ENCODE measurements at places on chromosomes 2 and 18.

DNA sequence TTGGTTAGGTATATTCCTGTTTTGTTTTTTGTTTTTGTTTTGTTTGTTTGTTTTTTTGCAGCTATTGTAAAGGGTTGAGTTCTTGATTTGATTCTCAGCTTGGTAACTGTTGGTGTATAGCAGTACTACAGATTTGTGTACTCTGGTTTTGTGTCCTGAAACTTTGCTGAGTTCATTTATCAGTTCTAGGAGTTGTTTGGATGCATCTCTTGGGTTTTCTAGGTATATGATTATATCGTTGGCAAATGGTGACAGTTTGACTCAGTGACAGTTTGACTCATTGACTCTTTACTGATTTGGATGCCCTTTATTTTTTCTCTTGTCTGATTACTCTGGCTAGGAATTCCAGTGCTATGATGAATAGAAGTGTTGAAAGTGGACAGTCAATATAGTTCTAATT, 53.7 kb downstream of the APLF start:
- DNase-seq, result peak; percentile 66

GRCh38 chr2:215711471-215712034, 275.7 kb upstream of the FN1 start:
- no peak for DNase-seq

DNA sequence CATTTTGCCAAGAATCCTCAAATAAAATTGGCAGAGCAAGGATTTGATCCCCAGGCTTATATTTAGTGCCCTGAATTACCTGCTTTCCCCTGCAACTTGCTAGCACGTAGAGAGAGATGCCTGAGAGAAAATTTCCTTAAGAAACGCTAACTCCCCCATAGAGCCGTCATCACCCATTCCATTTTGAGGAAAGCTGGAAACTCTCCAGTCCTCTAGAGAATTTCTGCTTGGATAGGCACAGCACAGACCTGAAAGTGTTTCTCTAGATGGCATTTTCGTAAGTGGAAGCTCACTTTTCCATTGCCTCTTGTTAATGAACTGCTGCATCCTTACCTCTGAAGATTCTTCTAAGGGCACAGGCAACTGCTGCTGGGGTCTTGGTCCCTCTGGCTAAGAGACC, 277.8 kb upstream of the SIX2 start:
- DNase-seq, result no peak

- no peak for DNase-seq
Observed at GRCh38 chr18:74284980-74285355, 6.8 kb downstream of the CYB5A start.

DNA sequence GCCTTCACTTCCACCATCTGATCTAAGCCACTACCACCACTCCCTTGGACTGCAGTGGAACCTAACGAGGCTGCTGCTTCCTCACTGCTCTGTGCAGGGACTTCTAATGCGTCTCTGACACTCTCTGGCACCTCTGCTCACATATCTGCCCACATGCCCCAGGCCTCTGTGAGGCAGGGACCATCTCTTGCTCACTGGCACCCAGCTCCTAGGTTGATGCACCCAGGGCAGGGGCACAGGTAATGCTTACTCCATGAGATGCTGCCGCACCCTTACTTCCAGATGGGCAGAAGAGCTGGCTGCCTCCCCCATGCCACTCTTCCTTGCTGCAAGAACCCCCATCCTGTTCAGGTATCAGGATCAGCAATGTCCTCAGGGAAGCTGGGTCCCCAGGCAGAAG, 294.0 kb upstream of the HS6ST1 start:
- no peak for DNase-seq

DNA sequence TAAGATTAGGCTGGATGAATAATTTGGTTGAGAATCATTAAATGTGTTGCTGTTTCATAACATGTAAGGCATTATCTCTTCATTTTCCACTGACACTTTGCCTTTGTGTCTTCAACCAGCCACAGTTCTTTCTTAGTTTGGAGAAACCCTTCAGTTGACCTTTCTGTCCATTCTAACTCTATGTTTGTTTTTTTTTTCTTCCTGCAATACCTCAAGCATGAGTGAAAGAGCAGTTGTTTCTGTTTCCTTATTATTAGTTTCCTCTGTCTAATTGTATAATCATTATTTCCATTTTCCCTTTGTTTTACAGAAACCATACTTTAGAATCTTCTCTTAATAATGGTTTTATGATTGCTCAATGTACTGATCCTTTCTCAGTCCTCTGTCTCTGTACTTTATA, 25.6 kb downstream of the HADHB start:
- no peak for DNase-seq

DNA sequence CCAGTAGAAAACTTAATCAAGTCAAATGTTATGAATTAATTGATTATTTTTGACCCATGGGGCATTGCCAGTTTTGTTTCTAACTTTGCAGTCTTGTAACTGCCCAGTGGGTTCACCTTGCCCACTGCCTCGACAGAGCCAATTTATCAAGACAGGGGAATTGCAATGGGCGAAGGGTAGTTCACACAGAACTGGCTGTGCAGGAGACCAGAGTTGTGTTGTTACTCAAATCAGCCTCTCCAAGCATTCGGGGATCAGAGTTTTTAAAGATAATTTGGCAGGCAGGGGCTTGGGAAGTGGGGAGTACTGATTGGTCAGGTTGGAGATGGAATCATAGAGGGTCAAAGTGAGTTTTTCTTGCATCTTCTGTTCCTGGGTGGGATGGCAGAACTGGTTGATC, 168.5 kb upstream of the COPS8 start:
- DNase-seq, result no peak

DNA sequence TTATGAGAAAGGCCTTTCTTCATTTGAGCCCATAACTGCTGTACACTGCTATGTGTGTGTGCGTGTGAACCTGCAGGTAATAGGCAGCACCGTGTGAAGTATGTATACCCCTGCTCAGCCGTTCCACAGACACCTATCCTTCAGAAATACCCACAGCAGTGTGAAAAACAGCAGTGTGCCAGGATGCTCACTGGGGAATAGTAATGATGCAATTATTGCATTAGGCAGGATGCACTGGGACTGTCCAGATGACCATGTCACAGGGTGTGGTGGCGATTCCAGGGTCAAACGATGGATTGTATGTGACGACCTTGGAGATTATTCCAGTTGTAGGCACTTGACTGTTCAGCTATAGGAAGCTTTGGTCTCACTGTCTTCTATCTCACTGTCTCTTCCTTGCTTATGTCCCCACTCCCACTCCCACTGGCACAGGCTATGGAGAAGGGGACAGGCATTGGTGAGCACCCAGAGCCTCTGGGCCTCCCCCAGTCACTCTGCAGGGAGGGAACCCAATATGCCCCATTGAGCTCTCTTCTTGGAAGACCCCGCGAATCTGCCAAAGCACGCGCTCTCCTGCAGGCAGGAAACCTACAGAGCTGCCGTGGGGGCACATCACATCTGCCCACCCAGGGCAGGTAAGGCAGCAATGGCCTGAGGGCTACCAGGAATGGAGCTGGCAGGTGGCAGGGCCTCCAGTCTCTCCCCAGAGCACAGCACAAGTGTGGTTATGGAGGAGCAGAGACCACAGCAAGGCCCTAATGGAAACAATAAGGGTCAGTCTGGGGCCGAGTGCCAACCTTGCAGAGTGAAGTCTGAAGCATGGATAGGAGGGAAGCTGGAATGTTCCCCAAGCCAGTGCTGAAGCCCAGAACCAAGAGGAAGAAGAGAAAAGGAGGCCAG, 518.9 kb upstream of the RAB6C start:
- no peak for DNase-seq

DNA sequence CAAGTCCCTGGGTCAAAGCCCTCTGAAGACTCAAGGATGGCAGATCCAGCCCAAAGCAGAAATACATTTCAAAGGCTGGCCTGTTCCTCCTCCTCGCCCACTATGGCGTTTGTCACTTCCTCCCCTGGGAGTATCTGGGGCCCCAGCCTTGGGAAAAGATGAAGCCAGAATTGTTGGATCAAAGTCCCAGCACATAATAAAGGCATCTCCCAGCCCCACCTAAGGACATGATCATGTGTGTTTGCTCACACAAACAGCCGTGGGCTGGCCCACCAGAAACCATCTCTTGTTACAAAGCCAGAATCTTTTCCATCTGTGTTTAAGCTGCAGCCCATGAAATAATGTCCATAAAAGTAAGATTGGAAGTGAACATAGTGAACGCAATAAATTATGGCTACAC, 50.1 kb upstream of the HAAO start:
- no peak for DNase-seq

Data from activated CD4-positive, alpha-beta T cell treated with anti-CD3 and anti-CD28 coated beads, Interleukin-2, Interleukin-4, amounts not matched to agents 100 ng/mL and 50 ng/mL, durations not matched to agents 16 hours and 8 hours (primary cell).